ENCODE measurements at places on chromosomes 4 and X.

GRCh38 chrX:123173833-123174232 lies 10.2 kb upstream of the GRIA3 start:
- no peak for DNase-seq

DNA sequence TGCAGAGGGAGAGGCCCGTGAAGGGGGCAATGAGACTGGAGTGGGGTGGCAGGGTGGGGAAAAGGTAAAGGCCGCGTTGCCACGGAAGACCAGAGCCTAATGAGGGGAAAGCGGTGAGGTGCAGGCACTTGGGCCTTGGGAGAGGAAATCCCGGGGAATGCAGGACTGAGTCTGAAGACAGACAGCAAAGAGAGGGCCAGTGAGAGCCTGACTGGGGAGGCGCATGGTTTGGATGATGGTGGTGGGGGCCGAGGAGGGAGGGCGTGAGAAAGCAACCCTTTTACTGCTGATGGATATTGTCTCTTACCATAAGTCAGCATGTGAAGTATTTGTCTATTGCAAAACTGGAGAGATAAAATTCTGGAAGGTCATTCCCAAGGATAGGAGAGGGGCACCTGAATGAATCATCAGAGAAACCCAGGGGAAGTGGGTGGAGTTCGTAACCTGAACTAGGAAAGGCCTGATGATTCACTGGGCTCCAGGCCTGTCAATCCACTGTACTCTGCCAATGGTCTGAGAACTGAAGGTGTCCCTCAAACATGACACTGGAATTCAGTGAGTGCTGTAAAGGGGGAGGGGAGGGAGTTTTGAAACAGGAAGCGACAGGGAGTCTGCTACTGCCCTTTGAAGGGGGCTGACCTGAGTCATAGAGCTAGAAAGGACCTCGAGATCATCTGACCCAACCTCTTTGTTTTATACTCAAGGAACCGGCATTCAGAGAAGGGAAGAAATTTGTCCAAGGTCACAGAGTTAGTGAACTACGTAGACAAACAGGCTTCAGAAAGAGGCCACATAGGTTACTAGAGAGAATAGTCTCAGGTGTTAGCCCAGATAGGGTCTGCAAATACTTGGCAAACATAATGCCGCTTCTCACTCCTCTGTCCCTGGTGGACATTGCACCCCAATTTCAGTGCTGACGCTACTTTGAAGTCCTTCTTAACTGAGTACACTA lies 52.2 kb downstream of the NALF2 start:
- DNase-seq, result no peak

DNA sequence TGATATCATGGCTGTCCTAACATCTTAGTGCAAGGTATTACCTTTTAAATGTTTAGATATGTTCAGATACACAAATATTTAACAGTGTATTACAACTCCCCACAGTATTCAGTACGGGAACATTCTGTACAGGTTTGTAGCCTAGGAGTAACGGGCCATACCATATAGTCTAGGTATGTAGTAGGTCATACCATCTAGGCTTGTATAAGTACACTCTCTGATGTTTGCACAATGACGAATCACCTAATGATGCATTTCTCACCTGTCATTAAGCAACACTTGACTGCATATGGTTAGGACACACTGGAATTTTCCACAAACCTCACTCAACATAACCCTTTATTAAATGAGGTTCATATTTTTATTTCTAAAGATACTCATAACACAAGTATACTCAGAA lies 67.7 kb downstream of the THOC2 start:
- DNase-seq, result no peak

DNA sequence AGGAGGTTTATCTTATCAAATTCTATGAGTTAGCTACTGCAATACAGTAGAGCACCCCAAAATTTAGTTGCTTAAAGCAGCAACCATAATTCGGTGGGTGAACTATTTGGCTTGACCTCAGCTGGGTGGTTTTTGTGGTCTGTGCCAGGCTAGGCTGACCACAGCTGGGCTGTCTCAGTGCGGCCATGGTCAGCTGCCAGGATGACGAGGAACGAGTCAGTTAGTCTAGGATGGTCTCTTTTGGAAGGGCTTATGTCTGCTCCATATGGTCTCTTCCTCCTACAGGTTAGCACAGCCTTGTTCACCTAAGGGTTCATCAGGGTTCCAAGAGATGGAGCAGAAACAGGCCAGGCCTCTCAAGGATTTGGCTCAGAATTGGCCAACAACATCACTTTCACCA lies 210.4 kb downstream of the PALLD start:
- DNase-seq, result no peak

- DNase-seq, result no peak
These were observed 24.5 kb downstream of the CETN2 start for GRCh38 chrX:152806035-152806434.

DNA sequence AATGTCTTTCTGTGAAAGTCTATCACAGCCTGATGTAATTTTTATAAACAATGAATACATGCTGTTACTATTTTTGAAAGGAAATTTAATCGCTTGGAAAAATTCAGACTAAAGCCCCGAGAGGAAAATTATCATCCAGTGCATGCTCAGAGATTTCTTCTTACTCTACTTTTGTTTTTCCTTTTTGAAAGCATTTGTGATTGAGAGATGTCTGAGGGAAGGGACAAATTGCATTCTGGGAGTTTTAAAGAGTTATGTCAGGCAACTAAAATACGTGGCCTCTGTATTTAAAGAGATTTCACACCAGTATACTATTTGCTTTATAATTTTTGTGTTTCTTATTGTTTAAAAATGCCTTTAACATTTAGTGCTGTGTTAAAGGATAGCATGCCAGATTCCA lies 1.4 kb upstream of the ZFX start:
- DNase-seq, result peak; percentile 25

DNA sequence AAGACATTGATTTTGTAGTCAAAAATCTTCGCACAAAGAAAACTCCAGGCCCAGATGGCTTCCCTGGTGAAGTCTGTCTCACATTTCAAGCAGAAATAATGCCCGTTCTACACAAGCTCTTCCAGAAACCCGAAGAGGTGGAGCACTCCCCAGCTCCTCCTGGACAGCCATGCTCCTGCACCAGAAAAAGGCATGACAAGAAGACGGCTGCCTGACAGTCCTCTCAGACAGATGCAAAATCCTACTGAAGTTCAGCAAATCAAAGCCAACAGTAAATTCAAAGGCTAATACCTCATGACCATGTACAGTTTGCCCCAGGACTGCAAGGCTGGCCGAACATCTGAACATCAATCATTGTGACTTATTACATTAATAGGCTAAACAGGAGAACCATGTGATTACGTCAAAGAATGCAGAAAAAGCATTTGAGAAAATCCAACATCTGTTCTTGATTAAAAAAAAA lies 30.8 kb upstream of the MXD4 start:
- no peak for DNase-seq

GRCh38 chrX:136619899-136620505 lies 28.0 kb upstream of the CD40LG start:
- peak; percentile 68 for DNase-seq

- DNase-seq, result no peak
These were observed 76.7 kb downstream of the ABLIM2 start for GRCh38 chr4:8081621-8082516.

GRCh38 chr4:21989351-21989750 lies 40.8 kb upstream of the KCNIP4 start:
- DNase-seq, result no peak

DNA sequence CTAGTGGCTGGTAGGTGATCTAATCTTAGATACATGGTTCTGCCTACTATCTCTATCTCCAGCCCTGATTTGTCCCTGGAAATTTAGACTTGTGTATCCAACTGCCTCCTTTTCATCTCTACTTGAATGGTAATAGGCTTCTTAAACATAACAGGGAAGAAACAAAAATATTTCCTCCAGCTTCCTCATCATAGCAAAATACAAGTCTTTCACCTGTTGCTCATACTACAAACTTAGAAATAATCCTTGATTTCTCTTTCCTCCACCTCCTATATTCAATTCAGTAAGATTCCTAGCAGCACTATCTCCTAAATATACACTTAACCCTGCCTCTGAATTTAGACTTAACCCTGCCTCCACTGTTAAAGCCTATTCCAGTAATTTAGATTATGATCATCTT lies 373.3 kb upstream of the ACTRT1 start:
- no peak for DNase-seq

DNA sequence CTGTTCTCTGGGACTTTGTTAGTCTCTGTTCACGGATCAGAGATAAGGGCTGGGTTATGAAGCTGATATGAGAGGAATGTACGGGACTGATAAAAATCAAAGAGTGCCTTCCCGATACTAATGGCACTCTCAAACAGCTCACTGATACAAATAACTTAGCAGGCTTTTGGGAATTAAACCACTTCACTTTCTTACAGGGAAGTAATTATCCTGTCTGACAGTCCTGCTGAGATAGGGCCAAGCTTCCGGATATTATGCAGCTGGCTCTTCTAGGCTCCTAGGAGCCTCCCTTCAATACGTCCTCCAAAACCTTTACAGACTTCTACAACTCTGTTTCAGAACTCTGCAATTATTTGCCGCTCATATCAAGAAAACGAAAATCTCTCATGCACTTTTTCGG lies 418.0 kb downstream of the NLGN4X start:
- no peak for DNase-seq

- DNase-seq, result no peak
These were observed 1840.1 kb downstream of the PCDH7 start for GRCh38 chr4:32560306-32560705.

DNA sequence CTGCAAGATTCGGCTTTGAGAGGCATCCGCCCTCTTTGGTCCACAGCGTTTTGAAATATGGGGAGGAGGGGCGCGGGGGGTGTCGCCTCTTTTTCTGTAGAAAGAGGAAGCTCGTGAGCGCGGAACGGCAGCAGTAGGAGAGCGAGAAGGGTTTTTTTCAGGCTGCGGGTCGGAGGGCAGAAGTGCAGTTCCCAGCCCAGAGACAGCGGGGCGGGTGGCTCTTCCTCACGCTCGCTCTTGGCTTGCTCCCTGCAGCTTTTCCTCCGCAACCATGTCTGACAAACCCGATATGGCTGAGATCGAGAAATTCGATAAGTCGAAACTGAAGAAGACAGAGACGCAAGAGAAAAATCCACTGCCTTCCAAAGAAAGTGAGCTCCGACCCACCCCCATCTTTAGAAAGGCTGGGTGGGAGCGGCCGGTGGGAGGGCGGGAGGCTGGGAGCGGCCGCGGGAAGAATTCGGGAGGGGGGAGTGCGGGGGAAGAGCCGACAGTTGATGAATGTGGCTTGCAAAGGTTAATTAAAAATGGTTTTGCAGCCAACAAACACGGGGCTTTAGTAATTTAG lies 1.2 kb downstream of the TMSB4X start:
- DNase-seq, result no peak

Data from CD4-positive, alpha-beta T cell treated with Interleukin-2 at 100 ng/mL for 4 hours (primary cell).